Prostate gland (tissue), 2 donors: ENCODE measurements at places on chromosomes 1 and 21. TPM values are rescaled to one million over a fixed set of nuclear protein-coding genes. Genes with fewer than 3 reads are reported as not detected.

Gene MAP3K7CL
- 8.7 TPM for total RNA-seq

DNA sequence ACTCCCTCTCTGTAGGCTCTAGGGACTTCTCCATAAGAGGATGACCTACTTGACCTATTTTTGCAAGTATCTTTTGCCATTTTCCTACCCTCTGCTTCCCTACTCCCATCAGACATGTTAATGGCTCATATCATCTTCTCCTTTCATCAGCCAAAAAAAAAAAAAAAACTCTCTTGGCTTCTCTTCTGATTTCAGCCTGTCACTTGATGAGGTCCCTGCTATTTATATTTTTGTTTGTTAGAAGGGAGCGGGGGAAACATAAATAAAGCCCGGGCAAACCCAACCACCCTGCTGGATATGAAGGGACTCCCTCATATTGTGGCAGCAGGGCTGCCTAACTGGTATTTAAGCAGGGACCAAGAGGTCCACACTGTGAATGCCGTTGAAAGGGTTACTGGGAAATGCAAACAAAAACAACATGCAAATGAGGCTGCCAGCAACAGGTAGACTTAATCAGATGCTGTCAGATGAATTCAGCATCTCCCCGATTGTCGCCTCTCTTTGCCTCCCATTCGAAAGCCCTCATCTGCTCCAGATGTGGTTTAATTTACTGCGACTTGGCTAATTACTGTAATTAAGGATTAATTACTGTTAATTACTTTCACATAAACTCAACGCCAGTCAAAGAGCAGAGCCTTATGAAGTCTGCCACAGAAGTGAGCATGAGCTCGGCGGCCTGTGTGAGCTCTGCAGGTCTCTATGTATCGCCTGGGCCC is 172.3 kb downstream of the PBX1 start:
- H3K4me1 ChIP-seq = no peaks in the 10 kb centered on the region
- H3K27ac ChIP-seq = no peak overlapping the region
- no peaks in the 10 kb centered on the region for H3K36me3 ChIP-seq

GRCh38 chr1:240342251-240342625 is 250.6 kb downstream of the FMN2 start:
- H3K27ac ChIP-seq = no peak overlapping the region
- H3K27me3 ChIP-seq = no peaks in the 10 kb centered on the region
- no peak for DNase-seq
- H3K36me3 ChIP-seq = no peaks in the 10 kb centered on the region
- H3K4me3 ChIP-seq = no peak overlapping the region

Gene PLPPR5
- total RNA-seq = 4.3 TPM

Gene KMO
- total RNA-seq = 0.17 TPM

Gene CASZ1
- total RNA-seq = 96.9 TPM

DNA sequence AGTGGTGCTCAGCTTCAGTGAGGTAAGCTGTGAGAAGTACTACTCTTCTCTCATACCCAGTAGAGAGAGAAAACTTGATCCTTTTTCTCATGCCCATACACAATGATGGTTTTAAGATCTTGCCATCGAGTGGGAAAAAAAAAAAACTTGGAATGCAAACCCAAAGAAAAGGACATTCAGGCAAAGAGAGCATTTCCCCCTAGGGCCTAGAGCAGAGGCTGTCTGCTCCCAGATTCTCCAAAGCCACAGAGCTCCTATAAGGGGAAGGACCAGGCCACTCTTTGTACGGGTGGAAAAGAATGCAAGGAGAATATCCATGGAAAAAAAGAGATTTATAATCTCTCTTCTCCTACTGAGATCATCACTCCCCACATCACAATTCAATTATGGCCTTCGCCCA is 34.9 kb downstream of the MROH9 start:
- no peaks in the 10 kb centered on the region for H3K4me1 ChIP-seq
- H3K4me3 ChIP-seq = no peak overlapping the region
- H3K36me3 ChIP-seq = no peaks in the 10 kb centered on the region
- DNase-seq = no peak
- H3K27ac ChIP-seq = no peak overlapping the region

Gene OR14K1
- not detected for total RNA-seq

DNA sequence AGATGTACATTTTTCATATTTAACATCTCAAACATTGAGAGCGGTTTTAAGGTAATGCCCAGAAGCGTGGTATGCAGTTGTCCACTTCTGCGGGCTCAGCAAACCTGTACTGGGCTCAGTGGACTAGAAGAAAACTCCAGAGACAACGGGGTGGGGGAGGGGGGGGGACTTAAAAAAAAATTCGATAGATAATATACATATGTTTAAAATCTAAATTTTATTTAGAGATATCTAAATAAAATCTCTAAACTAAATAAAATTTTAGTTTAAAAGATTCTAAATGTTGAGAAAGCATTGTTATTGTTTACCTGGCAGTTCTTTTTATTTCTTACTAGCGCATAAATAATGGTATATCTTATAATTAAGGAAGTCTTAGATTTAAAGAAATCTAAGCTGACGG is 1.1 kb upstream of the IL12RB2 start:
- no peaks in the 10 kb centered on the region for H3K4me1 ChIP-seq
- no peaks in the 10 kb centered on the region for H3K36me3 ChIP-seq
- no peak overlapping the region for H3K27ac ChIP-seq
- no peak overlapping the region for H3K4me3 ChIP-seq

DNA sequence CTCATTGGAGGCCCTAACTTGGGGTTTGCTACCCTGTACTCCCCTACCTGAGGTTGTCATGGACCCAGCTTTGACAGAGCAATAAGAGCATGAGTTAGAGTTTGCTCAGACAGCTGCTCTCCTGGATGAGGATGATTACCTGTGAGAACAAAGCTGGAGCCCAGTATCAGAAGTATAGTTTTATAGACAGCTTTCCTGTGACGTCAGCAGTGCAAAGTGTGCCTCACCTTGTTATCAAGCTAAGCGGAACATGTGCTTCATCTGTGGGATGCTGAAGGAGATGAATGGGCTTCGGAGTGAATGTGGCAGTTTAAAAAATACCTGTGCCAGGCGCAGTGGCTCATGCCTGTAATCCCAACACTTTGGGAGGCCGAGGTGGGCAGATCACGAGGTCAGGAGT is 5.4 kb upstream of the WDR47 start:
- H3K4me1 ChIP-seq = no peaks in the 10 kb centered on the region
- no peak overlapping the region for H3K4me3 ChIP-seq
- H3K27me3 ChIP-seq = no peaks in the 10 kb centered on the region
- H3K36me3 ChIP-seq = no peaks in the 10 kb centered on the region
- DNase-seq = no peak

Gene CTSS
- 24.6 TPM for total RNA-seq

Gene PCP4
- total RNA-seq = 71.9 TPM

Gene LYPLA2
- 57.7 TPM for total RNA-seq

- H3K27ac ChIP-seq = no peak overlapping the region
- no peak overlapping the region for H3K4me3 ChIP-seq
- H3K27me3 ChIP-seq = no peaks in the 10 kb centered on the region
- no peak for DNase-seq
- H3K36me3 ChIP-seq = no peaks in the 10 kb centered on the region
Observed at GRCh38 chr1:170701962-170702361, 38.0 kb downstream of the PRRX1 start.

Gene TIE1
- total RNA-seq = 18.7 TPM

DNA sequence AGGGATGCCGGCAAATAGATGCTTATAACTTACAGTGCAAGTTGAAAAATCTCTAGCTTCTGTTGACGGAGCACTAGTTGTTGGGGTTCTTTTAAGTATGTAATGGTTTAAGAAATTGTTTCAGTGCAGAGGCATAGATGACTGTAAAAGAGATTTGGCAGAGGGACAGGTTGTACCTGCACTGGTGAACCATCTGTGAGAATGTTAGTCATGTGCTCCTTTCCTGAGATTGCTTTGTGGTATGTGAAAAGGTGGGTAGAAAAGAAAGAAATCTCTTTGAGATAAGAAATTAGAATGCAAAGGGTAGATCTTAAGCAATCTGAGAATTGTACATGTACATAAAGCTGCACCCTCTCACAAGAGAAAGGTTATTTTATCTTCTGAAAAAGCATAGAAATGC is 19.4 kb downstream of the ZBTB37 start:
- DNase-seq = no peak
- no peak overlapping the region for H3K4me3 ChIP-seq
- H3K27ac ChIP-seq = no peak overlapping the region
- H3K27me3 ChIP-seq = no peaks in the 10 kb centered on the region
- H3K4me1 ChIP-seq = no peaks in the 10 kb centered on the region

Gene ARHGAP30
- total RNA-seq = 5.3 TPM

DNA sequence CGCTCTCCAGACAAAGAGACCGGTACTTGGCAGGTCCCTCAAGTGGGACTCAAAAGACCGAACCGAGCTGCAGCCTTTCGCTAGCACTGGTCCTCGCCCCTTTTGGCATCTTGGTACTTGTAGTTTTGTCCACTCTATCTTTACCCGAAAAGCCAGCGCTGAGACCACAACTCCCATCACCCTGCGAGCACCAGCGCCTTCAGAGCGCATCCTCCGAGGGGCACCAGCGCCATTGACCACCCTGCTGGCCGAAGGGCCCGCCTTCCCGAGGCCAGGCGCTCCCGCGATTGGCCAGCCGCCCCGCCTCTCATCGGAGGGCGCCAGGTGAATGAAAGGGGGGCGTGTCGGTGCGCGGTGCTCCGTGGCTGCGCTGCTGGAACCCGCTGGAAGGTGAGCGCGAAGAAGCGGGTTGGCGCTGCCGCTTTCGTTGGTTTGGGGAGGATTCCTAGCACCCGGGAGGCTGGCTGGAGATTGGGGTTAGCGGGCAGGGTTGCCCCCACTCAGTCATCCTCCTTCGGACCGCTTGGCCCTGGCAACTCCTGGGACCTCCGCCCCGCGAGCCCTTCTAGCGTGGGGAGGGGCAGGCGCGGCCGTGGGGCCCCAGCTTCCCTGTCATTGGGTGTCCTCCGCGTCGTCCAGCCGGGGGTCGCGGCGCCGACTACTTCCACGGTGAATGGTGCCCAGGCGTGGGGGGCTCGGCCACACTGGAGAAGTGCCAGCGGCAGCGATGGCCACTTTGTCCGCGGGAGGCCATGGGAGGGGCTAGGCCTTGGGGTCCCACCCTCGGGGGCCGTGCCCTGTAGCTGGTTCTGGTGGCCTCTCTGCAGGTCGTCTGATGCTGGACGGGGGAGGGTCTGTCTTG is at the start of gene ZBTB8B:
TSS of gene ZBTB8B (plus strand) at position 357 of the 862 bp plus-strand sequence. CDS start 5,553 bp downstream, outside the sequence.
- H3K27ac ChIP-seq = no peak within 1 kb of the TSS
- H3K4me1 ChIP-seq = peaks cover 5% of the 10 kb centered on the region
- DNase-seq = peak; percentile 80
- no peaks in the 10 kb centered on the region for H3K36me3 ChIP-seq
- no peaks in the 10 kb centered on the region for H3K27me3 ChIP-seq

DNA sequence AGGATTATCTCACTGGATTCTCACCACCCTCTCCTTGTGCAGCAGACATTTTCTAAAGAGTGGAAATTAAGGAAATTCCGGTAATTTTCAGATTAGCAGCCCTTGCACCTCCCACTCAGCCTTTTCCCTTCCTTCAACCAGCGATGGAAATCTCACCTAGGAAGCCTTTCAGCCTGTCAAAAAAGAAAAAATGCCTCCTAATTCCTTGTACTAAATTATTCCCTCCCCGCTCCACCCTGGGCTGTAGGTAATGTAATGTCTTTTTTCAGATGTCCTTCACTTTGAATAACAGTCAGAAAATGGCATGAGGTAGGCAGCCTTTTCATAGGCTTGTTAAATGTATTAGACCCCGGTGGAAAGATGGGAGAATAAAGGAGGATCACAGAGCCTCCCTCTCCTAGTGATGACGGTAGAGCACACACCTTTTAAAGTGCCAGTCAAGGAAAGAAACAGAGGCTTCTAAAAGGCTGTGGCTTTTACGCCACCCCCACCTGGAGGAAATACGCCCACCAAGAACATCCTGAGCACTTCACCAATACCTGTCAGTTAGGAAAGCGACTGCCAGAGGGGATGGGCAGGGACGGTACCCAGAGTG is 62.8 kb upstream of the NEK2 start:
- no peak overlapping the region for H3K27ac ChIP-seq
- DNase-seq = no peak
- H3K4me1 ChIP-seq = no peaks in the 10 kb centered on the region
- no peaks in the 10 kb centered on the region for H3K36me3 ChIP-seq
- H3K4me3 ChIP-seq = no peak overlapping the region
- H3K27me3 ChIP-seq = no peaks in the 10 kb centered on the region

GRCh38 chr1:87399264-87399663 is 70.6 kb downstream of the LMO4 start:
- H3K27ac ChIP-seq = no peak overlapping the region
- no peaks in the 10 kb centered on the region for H3K4me1 ChIP-seq
- H3K27me3 ChIP-seq = no peaks in the 10 kb centered on the region
- H3K36me3 ChIP-seq = no peaks in the 10 kb centered on the region
- no peak for DNase-seq

Gene HHIPL2
- total RNA-seq = 2.3 TPM

Gene AGMAT
- 0.96 TPM for total RNA-seq

GRCh38 chr1:108817016-108817415 is 39.9 kb downstream of the AKNAD1 start:
- no peak overlapping the region for H3K4me3 ChIP-seq
- H3K27me3 ChIP-seq = no peaks in the 10 kb centered on the region
- no peaks in the 10 kb centered on the region for H3K4me1 ChIP-seq
- H3K36me3 ChIP-seq = no peaks in the 10 kb centered on the region

Gene FNDC10
- 3.5 TPM for total RNA-seq

Gene PRR9
- not detected for total RNA-seq

DNA sequence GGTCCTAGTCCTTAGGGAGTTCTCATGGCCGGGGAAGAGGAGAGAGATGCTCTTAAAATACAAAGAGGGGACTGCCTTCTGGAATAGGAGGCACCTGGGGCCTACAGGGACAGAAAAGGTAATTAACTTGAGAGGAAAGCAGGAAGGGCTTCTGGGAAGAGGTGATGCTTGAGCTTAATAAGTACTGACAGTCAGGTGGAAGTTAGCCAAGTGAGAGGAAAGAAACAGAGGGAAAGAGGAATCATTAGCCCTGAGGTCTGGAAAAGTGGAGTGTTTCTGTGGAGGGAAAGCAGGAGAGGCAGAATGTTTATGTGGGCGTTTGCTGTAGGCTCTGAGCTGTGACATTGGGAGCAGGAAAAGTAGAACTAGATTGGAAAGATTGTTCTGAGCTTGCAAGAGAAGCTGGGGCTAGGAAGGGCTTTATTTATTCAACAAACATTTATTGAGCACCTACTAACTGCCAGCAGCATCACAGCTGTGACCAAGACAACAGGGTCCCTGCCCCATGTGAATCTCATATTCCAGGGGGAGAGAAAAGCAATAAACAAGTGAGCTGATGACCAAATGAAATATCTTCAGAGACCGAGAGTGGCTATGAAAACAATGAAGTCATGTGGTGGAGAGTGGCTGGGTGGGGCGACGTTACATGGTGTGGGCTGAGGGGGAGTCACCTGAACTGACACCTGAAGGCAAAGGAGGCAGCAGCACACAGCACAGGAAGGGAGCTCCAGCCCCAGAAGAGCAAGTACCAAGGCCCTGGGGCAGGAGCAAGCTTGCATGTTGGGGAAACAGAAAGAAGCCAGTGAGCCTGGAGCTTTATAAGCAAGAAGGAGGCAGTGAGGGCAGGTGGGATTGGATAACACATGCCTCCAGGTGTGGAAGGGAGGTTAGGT is 4.4 kb upstream of the FNDC5 start:
- no peak overlapping the region for H3K27ac ChIP-seq
- no peak overlapping the region for H3K4me3 ChIP-seq
- peaks cover 2% of the 10 kb centered on the region for H3K4me1 ChIP-seq
- DNase-seq = no peak

- H3K4me3 ChIP-seq = no peak overlapping the region
- peak; percentile 67 for DNase-seq
- H3K4me1 ChIP-seq = no peaks in the 10 kb centered on the region
- H3K36me3 ChIP-seq = no peaks in the 10 kb centered on the region
- no peaks in the 10 kb centered on the region for H3K27me3 ChIP-seq
- no peak overlapping the region for H3K27ac ChIP-seq
Observed at GRCh38 chr1:15352128-15352957, 57.3 kb upstream of the EFHD2 start.
